Jurkat, Clone E6-1 (cell line): ENCODE measurements at places on chromosomes 5 and 9.
A peak's percentile ranks its signal among the peaks of the same experiment; 100 is the strongest.

DNA sequence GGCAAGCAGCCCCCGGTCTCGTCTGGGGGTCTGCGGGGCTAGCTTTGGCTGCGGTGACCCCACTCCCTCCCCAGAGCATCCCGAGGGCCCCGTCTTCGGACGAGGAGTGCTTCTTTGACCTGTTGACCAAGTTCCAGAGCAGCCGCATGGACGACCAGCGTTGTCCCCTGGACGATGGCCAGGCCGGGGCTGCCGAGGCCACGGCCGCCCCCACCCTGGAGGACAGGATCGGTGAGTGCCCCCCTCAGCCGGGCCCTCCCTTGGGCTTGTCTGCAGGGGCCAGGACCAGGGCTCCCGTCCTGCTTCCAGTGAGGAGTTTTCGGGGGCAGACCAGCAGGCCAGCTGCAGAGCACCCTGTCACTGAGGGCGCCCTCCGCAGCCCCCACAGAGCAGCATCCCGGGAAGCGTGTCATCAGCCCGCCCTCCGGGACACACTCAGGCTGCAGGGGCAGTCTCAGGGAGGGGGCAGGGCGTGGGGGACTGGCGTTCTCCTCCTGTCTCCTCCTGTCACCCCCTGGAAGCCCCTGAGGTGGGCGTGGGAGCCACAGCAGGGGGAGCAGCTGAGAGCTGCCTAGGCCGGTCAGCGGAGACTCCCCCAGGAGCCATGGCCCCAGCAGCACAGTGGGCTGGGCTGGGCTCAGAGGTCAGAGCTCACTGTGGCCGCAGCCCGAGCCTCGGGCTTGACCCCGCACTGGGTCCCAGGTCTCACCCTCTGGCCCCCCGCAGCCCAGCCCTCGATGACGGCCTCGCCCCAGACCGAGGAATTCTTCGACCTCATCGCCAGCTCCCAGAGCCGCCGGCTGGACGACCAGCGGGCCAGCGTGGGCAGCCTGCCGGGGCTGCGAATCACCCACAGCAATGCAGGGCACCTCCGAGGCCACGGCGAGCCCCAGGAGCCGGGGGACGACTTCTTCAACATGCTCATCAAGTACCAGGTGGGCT lies 7.7 kb downstream of the DNLZ start:
- no peak for DNase-seq

DNA sequence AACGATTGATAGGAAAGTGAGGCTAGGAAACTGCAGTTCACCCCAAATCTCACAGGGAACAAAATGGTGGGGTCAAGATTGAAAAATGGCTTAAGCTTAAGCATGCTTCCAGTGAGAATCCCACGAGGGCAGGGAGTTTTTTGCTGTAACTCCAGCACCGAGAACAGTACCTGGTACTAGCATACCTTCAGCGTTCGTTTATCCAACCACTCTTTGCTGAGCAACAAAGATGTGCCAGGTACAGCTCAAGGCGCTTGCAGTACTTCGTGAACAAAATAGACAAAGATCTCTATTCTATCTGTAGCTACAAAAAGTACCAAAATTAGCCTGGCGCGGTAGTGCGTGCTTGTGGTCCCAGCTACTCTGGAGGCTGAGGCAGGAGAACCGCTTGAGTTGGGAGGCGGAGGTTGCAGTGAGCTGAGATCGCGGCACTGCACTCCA lies 778 bp upstream of the PPP6C start:
- no peak for DNase-seq

GRCh38 chr5:142826741-142827492 lies 56.7 kb downstream of the ARHGAP26 start:
- peak; percentile 16 for DNase-seq

DNA sequence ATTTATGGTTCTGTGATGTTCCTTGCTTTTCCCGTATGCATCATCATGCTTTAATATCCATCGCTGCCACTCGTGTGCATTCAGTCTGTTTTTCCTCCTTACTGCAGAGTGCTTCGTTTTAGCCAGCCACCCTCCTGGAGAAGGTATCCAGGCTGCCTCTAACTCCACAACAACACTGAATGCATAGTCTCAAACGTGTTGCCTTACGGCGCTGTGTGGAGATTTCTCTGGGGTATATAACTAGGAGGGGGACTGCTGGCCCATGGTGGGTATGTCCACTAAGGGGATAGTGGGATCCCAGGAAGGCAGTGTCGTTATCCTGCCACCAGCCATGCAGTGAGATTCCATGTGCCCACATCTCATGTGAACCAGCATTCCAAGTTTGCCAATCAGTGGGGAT lies 16.4 kb downstream of the BTNL9 start:
- DNase-seq = no peak

DNA sequence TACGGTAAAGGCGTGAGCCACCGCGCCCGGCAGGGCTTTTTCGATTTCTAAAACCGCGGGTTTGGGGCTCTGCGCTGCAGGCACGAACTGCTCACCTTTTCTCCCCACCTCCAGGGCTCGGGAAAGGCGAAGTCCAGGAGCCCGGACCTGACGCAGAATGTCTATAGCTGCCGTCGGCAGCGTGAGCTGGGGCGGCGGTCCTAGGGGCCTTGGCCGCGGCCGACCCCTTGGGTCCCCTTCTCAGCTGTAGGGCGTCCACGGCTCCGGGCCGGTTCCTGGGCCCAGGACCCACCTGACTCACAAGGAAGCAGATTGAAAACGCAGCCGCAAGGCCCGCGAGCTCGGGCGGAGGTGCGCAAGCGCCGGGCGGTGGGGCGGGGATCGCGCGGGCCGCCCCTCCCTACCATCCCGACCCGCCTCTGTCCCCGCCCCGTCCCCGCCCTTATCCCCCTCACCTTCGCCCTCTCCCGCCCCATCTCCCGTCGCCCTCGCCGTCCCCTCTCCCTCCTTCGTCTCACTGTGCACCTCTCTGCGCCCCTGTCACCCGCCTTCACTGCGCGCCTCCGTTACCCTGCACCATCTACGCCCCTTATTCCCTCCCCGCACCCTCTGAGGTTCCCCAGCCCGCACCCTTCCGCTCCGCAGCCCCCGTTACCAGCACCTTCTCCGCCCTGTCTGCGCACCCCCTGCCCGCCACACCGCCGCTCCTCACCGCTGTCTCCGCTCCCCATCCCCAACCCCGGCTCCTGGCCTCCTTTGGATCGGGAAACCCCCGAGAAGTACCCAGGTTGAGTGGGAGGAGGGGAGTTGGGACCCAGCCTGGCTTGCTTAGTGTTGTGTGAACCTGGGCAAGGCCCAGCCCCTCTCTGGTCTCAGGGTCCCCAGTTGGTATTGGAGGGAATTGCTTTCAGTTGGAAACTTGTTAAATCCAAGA lies at the start of gene HDHD3:
TSS of gene HDHD3 (minus strand) at position 353 of the 934 bp plus-strand sequence. CDS start 2,632 bp downstream, outside the sequence.
- peak; percentile 71 for DNase-seq

- no peak for DNase-seq
Measured at GRCh38 chr9:479304-479970, 264.8 kb downstream of the DOCK8 start.

DNA sequence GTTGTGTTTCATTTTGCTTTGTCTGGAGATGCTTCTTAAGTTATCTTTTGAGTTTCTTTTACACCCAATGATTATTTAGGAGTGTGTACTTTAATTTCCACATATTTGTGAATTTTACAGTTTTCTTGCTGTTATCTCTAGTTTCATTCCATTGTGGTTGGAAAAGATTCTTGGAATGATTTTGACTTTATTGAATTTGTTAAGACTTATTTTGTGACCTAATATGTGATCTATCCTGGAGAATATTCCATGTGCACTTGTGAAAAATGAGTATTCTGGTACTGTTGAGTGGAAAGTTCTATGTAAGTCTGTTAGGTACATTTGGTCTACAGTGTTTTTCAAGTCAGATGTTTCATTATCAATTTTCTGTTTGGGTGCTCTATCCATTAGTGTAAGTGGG lies 24.4 kb upstream of the GRAMD2B start:
- no peak for DNase-seq

- DNase-seq = no peak
Measured at GRCh38 chr9:76886318-76886717, 19.6 kb downstream of the PRUNE2 start.

- peak; percentile 69 for DNase-seq
Measured at GRCh38 chr9:137590469-137591383, at the start of gene ZMYND19. Gene ZMYND19, minus strand, starts transcription at chr9:137590512. Its CDS starts 249 bp downstream, at chr9:137590263.

- DNase-seq = no peak
Measured at GRCh38 chr5:143733665-143734455, 78.1 kb upstream of the HMHB1 start.

DNA sequence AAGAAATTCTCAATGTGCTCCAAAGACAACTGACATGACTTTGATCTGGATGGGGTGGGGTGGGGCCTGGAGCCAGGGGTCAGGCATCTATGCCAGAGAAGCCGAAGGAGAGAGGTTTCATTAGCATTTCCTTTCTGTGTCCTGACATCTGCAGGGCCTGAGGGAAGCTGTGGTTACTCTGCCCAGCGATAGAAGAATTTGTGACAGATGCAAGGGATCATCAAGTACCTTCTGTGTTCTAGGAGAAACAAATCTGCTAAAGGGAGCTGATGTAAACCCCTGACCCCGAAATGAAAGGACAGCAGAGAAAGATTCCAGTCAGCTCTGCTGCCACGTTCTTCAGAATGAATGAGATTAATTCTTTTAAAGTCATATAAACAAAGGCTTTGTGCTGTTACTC lies 335.7 kb downstream of the PRELID2 start:
- no peak for DNase-seq

- no peak for DNase-seq
Measured at GRCh38 chr9:13513286-13513685, 233.8 kb upstream of the MPDZ start.

DNA sequence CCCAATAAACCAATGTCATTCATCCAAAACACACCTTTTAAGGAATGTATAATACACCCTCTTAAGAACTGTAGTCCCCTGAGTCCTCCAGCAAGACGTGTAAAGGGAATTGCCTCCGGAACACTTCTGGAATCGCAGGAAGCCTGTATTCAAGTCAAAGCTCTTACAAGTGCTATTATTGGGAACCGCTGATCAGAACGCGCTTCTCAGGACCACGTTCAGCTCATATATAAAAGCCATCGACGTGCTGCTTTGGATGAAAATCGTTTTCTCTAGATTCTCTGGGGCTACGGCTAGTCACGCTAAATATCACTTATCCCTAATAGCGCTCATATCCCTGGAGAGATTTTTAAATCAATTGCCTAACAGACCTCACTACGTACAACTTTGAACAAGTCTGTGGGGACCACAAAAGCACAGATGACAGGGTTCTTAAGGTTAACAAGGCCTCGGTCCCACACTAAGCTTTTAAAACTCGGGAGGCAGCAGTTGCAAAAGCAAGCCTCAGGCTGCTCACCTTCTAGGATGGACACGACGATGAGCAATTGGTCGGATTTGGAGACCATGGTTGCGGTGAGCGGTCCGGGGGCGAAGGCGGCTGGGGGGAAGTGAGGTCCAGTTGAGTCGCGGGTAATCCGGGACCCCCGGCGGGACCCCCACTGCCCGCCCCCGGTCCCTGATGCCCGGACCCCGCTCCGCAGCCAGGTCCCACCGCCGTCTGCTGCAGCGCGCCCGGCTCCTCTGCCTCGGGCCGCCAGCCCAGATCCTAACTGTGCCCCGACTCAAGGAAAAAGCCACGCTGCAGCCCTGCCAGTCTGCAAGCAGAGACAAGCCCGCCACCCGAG lies 548 bp downstream of the CEP120 start:
- peak; percentile 15 for DNase-seq

DNA sequence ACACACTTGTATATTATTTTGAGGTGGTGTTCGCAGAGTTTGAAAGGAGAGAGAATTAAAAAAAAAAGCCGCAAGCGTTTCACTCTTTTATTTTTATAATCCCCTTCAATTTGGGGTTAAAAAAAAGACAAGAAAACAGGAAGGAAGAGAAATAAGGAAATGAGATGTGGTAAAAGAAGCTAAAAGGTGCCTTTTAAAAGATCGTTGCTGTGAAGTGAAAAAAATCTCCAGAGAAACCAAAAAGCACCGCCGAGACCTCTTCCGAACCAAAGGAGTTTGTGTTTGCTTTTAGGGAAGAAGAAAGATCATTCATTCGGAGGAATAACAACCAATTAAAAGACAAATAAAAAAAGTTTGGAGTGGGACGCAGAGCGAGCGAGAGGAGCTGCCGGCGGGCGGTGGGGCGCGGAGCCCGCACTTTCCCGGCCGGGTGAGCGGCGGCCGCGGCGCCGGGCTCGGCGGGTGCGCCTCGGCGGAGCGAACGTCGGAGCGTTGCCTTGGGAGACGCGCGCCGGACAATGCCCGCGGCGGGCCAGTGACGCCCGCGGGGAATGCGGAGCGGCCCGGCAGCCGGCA lies 355 bp downstream of the TLE4 start:
- no peak for DNase-seq

- DNase-seq = no peak
Measured at GRCh38 chr9:69949396-69949795, 94.3 kb upstream of the MAMDC2 start.

DNA sequence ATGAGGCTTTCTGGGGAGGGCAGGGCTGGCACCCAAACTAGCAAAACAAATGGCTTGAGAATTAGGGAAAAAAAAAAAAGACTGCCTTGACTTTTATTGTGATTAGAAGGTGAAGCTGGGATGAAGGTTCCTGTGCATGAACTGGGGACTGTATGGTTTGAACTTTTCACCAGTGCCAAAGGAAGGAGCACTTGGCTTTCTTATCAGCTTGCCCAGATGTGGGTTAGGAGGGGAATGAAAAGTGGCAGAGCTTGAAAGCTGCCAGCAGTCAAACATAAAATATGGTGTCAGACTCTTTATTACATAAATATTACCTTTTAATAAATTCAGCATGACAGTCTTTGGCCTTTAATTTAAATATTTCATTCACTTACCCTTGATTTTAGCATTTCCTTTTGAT lies 182.5 kb downstream of the PSAT1 start:
- DNase-seq = no peak

GRCh38 chr5:29469581-29469980 lies 1723.9 kb upstream of the CDH6 start:
- no peak for DNase-seq

DNA sequence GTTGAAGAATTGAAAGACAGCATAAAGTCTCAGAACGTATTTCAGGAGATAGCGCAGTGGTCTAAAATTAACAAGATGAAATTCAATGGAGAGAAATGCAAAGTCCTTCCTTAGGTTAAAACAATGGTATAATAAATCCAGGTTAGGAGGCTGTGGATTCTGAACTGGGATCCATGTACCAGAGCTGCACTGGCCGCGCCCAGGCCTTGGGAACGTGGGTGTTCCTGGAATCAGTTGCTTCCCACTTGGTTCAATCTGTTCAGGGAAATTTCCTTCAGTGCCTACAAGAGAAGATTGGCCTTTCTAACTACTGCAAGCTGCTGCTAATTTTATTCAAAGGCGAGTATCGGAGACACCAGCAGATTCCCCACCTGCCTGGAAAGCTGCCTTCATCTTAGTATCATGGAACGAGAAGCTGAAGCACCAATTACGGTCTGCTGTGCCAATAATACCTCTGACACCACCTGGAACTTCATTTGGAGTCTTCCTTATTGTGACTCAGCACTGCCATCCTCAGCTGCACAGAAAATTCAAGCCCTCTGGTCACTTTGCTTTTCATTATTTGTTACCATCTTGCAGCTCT lies 14.3 kb upstream of the CTNND2 start:
- DNase-seq = no peak

DNA sequence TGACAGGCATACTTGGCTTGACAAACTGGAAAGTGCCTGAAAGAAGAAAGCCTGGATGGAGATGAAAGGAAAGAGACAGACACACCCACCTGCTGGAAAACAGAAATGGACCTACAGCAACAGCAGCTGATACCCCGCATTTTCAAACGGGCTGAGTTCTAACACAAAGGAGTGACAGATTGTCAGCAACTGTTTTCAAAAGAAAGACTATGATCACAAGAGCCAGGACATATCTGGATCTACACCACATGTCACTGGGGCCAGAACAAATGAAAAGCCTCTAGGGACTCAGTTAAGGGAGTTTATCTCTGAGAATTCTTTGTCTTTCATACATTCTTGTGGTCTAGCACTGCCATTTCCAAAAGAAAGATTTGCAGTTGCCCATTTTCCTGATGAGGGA lies 24.1 kb upstream of the FST start:
- DNase-seq = no peak
